Upper lobe of right lung (tissue), 1 donor: ENCODE measurements at places on chromosomes 7 and 10. TPM values are rescaled to one million over a fixed set of nuclear protein-coding genes. Genes with fewer than 3 reads are reported as not detected.

GRCh38 chr7:47370461-47371042, 211.4 kb downstream of the TNS3 start:
- no peak for DNase-seq

GRCh38 chr10:132106431-132106830, 40.7 kb downstream of the JAKMIP3 start:
- DNase-seq, result no peak

- no peak for DNase-seq
Measured at GRCh38 chr10:21675157-21675796, 141.2 kb downstream of the MLLT10 start.

DNA sequence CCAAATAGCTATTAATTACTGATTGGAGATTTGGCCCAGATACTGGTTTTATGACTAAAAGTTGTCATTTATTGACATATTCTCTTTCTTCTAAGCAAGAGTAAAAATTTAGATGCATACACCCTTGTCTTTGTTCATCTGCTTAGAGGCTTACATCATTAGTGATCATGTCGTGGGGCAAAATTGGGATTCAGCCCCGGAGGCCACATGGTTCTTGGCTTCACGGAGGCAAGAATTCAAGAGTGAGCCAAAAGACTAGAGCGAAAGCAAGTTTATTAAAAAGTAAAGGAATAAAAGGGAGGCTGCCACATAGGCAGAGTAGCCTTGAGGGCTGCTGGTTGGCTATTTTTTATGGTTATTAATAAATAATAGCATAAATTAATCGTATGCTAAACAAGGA, 41.1 kb downstream of the MINPP1 start:
- no peak for DNase-seq

DNA sequence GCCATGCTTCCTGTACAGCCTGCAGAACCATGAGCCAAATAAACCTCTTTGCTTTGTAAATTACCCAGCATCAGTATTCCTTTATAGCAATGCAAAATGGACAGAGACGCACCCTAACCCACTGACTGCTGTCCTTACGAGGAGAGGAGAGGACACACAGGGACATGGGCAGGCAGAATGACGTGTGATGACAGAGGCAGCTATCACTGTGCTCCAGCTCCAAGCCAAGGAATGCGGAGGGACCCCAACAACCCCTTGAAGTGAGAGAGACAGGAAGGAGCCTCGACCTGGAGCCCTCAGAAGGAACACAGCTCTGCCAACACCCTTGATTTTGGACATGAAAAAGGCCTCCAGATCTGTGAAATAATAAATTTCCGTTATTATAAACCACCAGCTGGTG, 46.6 kb upstream of the EBF3 start:
- no peak for DNase-seq

- DNase-seq, result no peak
Measured at GRCh38 chr10:4028027-4028471, 243.0 kb upstream of the KLF6 start.

DNA sequence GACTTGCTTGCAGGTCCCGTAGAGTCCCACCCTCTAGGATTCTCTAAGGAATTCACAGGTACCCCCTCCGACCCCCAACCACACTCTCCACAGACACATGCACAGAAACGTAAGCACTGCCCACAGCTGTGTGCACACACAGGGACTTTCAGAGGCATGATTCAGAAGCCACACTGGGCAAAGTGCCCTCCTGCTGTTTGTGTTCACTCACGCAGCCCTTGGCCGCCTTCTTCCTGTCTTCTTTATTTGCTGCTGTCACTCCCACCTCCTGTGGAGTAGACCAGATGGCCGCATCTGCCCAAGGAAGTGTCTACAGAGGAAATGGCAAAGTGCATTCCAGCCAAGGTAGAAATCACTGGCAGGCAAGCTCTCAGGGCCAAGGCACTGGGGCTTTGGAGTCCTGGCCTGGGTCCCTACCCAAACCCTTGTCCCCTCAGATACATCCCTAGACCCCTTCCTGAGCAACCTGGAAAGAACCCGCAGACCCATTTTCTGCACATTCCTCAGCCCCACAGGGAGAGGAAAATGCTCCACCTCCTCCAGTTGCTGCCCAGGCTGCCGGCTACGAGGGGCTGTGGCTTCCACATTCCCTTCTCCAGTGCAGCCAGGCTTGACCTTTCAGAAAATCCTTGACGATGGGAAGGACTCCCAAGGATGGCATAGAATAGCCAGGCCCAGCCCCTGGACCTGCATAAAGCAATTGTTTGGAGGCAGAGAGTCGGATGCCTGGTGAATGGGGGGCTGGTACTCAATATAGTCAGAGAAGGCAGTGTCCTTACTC, 21.6 kb upstream of the GIMAP8 start:
- peak; percentile 63 for DNase-seq

DNA sequence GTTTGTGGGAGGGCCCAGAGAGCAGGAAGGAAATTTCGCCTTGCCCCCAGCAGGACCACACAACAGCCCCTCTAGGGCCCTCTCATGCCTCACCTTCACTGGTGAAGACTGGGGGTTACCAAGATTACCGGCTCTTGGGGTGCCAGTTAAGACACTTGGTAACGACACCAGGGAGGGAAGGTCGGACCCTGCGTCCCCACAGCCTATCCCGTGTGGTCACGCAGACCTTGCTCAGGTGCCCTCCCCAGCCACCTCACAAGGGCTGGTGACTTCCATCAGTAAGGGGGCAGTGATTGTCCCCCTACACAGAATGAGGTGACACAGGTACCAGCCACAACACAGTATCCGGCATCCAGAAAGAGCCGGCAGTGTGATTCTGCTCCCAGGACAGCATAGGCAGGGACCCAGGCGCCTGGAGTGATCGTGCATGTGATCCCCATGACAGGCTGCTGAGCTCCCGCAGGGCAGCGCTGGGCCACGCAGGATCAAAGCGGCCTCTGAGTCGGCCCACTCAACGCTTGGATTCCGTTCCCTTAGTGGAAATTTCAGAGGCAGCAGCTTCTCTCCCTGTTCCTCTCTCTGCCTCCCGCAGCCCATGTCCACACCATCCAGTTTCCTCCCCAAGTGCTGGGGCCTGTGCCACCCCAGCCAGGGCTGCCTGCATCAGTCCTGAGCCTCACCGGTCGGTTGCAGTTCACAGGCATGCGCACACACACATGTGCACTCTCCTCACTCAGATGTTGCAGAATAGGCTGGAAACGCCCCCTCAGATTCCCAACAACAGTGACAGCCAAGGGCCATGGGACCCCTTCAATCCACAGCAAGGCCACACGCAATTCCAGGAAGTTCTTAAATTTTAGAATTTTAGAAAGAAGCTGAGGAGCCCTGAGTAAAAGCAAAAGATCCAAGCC, 35.8 kb downstream of the CAMK2B start:
- DNase-seq, result peak; percentile 53

DNA sequence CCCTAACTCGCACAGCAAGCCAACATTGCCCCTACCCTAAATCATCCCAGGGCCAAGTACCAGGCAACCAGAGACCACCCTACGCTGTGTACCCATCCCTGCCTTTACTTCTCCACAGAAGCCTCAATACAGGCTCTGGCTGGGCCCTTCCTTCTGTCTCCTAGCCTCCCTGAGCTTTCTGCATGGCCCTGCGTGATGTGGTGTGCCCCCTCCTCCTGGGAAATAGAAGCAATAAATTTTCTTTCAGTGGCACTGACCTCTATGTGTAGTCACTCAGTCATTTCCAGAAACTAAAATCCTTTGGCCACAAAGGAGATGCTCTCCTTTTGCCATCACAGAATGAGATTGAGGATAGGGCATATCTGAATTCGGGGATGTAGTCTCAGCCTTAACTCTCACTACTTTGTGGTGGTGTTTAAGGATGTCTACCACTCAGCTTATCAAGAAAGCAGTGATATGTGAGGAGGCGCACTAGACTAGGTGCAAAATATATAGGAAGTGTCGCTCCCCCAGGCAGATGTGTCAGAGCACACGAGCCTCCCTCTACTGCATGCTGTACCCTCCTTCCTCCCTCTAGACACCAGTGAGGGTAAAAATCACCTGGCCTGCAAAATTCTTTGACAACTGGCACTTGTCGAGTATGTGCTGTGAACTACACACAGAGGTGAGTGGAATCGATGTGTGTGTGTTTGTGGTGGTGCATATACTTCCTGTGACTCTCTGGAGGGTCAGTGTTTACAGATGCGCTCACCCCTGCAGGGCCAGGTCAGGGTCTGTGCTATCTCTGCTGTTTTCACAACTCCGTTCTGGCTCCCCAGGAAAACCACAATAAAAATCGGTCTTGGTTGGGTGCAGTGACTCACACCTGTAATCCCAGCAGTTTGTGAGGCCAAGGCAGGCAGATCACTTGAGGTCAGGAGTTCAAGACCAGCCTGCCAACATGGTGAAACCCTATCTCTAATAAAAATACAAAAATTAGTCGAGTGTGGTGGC, 825.9 kb upstream of the IGFBP3 start:
- no peak for DNase-seq

GRCh38 chr10:124962421-124962820, 20.5 kb downstream of the ZRANB1 start:
- DNase-seq, result no peak

DNA sequence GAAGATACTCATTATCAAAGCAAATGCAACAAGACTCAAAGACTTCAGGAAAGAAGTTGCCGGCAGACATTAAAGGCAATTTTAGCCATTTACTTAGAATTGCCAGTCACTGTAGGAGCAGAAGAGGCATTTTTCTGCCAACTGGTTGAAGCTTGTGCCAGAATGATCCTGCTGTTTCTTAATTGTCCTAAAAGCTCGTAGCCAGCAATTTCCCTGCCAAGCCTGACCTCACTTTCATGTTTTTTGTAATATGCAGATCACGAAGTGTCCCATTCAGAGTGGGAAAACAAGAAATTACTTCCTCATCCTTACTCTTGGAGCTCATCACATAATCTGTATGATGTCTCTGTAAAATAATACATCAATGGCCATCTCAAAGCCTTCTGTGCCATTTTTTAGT, 130.9 kb upstream of the ANKRD1 start:
- DNase-seq, result no peak

DNA sequence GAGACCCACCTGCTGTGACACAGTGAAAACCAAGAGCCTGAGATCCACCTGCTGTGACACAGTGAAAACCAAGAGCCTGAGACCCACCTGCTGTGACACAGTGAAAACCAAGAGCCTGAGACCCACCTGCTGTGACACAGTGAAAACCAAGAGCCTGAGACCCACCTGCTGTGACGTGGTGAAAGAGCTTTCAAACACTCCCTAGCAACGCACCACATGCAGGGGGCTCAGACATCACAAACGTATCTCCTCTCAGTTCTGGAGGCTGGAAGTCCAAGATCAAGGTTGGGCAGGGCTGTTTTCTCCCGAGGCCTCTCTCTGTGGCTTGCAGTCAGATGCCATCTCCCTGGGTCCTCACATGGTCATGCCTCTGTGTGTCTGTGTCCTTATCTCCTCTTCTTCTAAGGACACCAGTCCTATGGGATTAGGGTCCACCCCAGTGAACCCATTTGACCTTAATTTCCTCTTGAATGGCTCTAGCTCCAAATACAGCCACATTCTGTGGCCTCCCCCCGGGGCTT, 43.8 kb downstream of the INSIG1 start:
- no peak for DNase-seq

GRCh38 chr10:96968682-96969423, 136.8 kb downstream of the LCOR start:
- DNase-seq, result no peak

The OR2A25 gene
- total RNA-seq, result not detected

The EGFR gene
- 78.3 TPM for total RNA-seq

The KIAA1217 gene
- 23.5 TPM for total RNA-seq

The BRI3 gene
- 530 TPM for total RNA-seq

The TAF5 gene
- total RNA-seq, result 4.1 TPM

The WNT8B gene
- total RNA-seq, result not detected

The NEBL gene
- 106 TPM for total RNA-seq

The PRSS37 gene
- not detected for total RNA-seq
